Putamen (tissue), 1 donor: ENCODE measurements at places on chromosomes 12 and 14.

- DNase-seq, result no peak
These were observed 179.7 kb downstream of the KIF26A start for GRCh38 chr14:104317975-104318557.

GRCh38 chr14:81710232-81710845, 176.7 kb upstream of the SEL1L start:
- peak; percentile 41 for DNase-seq

DNA sequence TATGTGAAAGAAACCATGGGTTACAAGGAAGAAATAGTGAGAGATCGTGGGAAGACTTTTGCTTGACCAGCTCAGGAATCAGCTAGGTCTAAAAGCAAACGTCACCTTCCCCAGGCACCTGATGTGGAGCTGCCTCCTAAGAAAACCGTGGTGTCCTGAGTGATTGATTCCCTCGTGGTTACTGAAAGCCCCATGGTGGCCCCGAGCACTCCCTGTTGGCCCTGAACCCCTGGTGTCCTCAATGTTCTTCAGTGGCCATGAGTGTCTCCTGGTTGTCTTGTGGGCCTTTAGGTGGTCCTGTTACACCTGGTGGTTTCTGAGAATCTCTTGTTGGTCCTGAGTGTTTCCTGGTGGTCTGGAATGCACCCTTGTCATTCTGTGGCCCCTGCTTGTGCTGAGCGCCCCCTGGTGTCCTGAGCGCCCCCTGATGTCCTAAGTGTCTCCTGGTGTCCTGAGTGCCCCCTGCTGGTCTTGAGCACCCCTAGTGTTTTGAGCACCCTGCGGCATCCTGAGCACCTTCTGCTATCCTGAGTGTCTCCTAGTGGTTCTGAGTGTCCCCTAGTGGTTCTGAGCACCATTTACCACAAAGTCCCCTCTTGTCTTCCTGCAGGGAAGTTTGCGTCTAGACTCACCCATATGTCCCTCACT, 518.7 kb downstream of the TMEM121 start:
- DNase-seq, result no peak

DNA sequence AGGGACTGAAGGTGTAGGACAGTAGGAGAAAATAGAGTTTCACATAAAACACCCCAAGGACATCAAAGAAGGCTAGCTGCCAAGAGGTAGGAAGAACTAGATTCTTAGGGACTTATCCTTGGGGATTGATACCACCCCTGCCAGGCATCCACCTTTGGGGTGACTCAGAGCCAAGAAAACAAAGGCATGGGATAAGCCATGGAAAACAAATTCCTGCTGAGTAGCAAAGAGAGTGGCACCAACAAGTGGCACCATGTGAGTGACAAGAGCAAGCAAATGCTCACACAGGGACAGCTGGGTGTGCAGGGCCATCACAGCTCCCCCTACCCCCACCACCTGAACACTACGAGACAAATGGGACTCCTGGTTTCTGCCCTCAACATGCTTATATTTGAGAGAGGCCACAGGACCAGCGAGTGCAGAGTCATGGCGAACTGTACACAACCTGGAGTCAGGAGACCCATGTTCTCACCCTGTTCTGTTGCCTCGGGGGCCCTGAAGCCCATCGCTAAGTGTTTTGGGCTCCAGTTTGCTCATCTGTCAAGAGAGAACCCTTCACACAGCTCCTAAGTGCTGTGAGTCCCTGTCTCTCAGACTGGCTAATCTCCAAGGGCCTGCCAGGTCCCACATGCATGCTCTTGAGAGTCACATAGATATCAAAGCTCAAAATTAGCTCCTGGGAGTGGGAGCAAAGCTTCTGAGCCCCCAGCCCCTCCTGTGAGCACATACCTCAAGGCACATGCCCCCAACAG, 91.9 kb downstream of the DPF3 start:
- no peak for DNase-seq

DNA sequence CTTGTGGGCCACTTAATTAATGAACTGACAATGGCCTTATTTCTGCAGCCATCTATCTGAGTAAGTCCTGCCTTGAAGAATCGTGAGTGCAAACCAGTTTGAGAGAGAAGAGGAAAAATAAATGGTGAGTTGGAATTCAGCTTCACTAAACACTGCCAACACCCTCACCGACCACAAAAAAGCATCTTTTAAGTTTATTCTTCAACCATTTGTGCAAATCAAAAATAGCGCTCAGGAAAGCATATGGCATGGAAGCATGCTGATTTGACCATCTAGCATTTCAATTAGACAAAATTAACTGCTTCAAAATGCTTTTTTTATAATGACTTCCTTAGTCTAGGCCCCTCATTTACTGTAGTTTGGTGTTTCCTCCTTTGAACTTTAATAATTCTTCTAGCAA, 294.0 kb downstream of the PPFIA2 start:
- no peak for DNase-seq
